Activated CD4-positive, alpha-beta T cell treated with anti-CD3 and anti-CD28 coated beads for 24 hours (primary cell): ENCODE measurements at places on chromosomes 12 and 14.

GRCh38 chr14:100078997-100079725, 13.9 kb downstream of the EVL start:
- no peak for DNase-seq

- no peak for DNase-seq
These were observed 264.2 kb downstream of the BMP4 start for GRCh38 chr14:53692451-53692850.

- DNase-seq = no peak
These were observed 5.8 kb upstream of the BICD1 start for GRCh38 chr12:32100888-32101287.

DNA sequence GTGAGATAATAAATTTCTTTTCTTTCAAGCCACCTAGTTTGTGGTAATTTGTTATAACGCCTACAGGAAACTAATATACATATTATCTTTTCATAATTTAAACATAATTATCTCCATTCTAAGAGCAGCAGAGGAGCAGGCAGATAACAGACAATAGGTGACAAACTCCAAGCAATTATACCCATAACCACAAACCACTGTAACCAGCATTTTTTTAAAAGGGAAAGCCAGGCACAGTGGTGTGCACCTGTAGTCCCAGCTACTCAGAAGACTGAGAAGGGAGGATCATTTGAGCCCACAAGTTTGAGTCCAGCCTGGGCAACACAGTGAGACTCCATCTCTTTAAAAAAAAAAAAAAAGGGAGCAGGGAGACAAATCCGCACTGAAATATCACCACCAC, 54.9 kb downstream of the ATF7 start:
- no peak for DNase-seq

GRCh38 chr12:123941624-123942237, 30.9 kb downstream of the CCDC92 start:
- no peak for DNase-seq

DNA sequence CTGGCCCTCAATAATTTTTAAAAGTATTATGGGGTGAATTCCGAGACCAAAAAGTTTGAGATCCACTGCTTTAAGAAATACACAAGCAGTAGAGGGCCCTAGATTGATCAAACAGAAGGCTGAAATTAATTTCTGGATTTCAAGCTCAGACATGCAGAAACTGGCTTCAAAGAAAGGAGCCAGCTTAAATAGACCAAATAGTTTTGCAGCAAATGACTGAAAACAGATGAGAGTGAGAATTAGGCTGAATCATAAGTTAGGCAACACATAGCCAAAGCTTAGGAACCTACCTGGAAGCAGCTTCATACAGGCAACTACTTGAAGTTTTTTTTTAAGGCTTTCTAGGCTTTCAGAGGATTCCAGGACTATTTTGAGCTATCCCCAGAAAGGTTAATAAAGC, 12.4 kb downstream of the ATF7 start:
- no peak for DNase-seq

DNA sequence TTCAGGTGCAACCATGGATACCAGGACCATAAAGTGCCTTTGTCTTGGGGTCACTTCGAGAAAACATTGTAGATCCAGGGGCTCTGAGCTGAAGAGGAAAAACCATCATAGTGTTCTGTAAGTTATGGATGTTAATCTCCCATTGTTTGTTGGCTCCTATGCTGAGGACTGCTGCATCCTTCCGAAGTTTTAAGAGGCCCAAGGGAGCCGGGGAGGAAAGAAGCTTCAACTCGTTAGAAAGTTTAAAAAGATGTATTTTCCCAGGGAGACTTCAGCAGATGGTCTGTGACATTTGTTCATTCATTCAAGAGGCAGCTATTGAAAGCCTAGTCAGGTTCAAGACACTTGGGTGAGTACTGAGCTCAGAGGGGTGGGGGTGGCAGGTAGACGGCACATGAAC, 378.8 kb upstream of the TBX3 start:
- DNase-seq = no peak

DNA sequence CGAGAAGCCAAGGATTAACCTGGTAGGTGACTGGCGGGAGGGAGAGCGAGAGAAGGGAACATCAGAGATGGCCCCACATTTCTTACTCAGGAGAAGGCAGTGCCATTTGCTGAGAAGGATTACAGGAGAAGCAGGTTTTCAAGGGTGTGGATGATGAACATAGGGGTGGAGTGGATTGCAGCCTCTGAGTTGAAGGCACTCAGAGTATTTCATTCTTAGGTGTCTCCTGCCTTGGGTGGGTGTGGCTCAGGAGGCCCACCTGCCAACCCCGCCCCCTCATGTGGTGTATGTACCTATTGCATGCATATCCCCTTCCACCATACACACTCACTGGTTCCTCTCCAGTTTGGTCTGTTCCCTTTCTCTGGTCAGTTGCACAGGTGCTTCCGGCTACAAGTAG, 6.3 kb downstream of the ESPL1 start:
- no peak for DNase-seq

DNA sequence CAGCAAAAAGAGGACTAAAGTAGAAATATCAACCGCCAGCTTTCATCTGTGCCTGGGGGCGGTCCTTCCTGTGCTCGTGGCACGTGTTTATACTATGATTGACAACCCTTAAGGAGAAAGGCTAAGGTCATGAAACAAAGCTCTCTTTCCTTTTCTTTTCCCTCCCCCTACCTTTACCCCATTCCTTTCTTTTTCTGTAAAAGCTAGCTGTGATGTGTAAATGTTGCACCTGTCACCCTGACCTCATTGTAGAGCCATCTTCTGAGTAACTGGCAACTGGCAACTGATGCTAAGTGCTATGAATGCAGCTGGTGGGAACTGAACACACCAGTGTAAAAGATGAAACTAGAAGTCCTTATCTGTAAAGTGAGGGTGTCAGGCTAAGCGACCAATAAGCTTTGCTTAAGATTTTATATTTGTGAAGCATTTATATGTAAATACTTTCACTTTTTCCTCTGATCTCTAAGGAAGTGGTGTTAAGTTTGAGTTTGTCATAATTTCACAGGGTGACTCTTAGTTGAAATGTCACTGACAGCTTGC, 102.8 kb upstream of the BCAT1 start:
- peak; percentile 27 for DNase-seq

- DNase-seq = no peak
These were observed at the start of gene SOX5 for GRCh38 chr12:23949348-23950209. SOX5 (minus strand) TSS chr12:23949670; CDS start chr12:23949601, 69 bp downstream.

GRCh38 chr12:66688846-66689439, 10.1 kb upstream of the GRIP1 start:
- no peak for DNase-seq
